ENCODE measurements at places on chromosomes 11 and 22. TPM values are rescaled to one million over a fixed set of nuclear protein-coding genes. Genes with fewer than 3 reads are reported as not detected.

GRCh38 chr11:44524346-44524745 is 41.1 kb upstream of the CD82 start:
- no peak for DNase-seq

DNA sequence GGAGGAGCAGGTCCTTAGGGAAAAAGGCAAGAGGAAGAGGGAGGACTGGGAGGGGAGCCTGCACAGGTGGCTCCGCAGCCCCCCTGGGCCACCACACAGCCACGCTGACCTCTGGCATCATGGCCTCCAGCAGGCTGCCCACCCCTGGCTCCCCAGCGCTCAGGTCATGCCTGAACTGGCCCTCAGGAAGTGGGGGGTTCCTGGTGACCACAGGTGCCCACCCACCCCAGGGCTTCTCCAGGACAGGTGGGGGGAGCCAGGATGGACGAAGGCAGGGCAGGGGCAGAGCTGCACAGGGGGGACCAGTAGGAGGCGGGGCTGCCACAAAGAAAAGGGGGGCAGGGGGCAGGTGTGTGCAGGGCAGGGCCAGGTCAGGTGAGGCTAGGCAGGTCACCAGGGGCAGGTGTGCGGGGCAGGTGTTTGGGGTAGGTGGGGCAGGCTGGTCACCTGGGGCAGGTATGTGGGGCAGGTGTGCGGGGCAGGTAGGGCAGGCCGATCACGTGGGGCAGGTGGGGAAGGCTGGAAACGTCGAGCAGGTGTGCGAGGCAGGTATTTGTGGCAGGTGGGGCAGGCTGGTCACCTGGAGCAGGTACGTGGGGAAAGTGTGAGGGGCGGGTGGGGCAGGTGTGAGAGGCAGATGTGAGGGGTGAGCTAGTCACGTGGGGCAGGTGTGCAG is 997 bp downstream of the DEAF1 start:
- no peak for DNase-seq

DNA sequence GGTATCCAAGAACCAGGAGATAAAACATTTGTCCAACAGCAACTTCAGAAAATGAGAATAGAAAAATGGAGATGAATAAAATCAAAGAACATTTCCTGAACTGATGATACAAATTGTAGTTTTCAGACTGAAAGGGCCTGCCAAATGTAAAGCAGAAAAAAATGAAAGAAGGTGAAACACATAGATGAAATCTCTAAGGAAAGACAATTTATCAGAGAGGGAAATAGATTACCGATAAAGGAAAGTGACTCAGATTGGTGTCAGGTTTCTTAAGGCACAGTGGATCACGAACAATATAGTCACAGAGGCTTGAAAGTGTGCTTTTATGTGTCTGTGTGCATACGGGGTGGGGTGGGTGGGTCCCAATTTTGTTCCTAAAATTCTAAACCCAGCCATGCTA is 4.1 kb upstream of the STT3A start:
- no peak for DNase-seq

ISX gene
- not detected for total RNA-seq
